NCI-H2081 treated with DMSO at 0.1 percent for 48 hours (cell line): ENCODE measurements at places on chromosomes 2 and 18.

DNA sequence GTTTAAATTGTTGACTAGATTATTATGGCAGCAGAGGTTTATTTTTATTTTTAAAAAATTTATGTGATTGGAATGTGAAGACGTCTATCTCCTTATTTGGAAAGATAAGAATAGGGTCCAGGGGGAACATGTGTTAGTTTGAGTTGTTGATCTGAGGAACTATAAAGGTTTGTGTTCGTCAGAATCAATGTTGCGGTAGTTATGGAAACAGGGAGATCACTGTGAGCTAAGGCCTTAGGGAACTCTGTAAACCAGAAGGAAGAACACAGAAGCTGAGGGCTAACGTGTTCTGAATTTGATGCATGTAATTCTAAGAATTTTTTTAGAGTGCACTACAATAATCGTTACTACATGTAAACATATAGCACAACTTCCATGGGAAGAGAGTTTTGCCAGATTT lies 168.5 kb upstream of the ZSWIM2 start:
- no peak for DNase-seq

DNA sequence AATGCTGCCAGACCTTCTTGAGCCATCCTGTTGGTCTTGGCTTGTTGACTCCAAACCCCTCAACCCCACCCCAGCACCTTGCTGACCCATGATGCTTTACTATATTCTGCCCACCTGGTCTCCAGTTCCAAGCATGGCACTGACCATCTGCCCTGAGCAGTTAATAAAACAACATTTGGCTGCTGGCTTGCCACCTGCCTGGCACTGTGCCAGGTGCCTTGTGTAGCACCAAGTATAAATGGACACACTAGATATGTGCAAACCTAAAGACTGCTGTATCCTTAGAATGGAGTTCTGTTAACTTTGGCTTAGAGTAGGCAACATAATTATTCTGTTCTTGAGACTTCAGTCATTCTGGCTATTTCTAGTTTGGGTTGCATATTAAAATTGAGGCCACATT lies 91.4 kb downstream of the ACSL3 start:
- no peak for DNase-seq

DNA sequence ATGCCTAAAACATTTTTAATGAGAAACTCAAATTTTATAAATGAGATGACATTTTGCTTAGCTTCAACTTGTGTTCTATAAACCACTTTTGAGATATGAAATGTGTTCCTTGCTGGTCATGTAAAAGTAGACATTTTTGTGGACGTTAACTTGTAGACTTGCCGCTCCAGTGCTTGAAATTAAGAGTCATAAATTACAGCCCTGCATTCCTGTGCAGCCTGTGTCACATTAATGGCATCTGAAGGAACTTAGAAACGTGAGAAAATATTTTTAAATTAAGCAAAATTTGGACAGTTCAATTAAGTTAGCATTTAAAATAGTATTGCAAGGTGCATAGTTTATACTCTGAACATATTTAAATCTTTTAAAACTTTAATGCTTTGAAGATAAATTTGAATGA lies 98.3 kb upstream of the LDLRAD4 start:
- DNase-seq, result no peak

GRCh38 chr2:206471524-206472062 lies 28.3 kb downstream of the ADAM23 start:
- no peak for DNase-seq

- no peak for DNase-seq
Observed at GRCh38 chr2:228646061-228646460, 464.6 kb upstream of the SPHKAP start.

- DNase-seq, result no peak
Observed at GRCh38 chr18:33682436-33682835, 104.4 kb downstream of the ASXL3 start.

DNA sequence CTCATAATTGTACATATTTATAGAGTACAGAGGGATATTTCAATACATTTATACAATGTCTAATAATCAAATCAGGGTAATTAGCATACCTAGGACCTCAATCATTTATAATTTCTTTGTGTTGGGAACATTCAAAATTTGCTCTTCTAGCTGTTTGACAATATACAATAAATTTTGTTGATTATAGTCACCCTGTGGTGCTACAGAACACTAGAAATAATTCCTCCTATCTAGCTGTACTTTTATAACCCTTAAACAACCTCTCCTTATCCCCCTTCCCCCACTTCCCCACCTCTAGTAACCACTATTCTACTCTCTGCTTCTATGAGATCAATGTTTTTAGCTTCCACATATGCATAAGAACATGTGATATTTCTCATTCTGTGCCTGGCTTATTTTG lies 328.4 kb upstream of the RBMS1 start:
- DNase-seq, result no peak

GRCh38 chr2:620471-621302 lies 56.5 kb downstream of the TMEM18 start:
- no peak for DNase-seq

DNA sequence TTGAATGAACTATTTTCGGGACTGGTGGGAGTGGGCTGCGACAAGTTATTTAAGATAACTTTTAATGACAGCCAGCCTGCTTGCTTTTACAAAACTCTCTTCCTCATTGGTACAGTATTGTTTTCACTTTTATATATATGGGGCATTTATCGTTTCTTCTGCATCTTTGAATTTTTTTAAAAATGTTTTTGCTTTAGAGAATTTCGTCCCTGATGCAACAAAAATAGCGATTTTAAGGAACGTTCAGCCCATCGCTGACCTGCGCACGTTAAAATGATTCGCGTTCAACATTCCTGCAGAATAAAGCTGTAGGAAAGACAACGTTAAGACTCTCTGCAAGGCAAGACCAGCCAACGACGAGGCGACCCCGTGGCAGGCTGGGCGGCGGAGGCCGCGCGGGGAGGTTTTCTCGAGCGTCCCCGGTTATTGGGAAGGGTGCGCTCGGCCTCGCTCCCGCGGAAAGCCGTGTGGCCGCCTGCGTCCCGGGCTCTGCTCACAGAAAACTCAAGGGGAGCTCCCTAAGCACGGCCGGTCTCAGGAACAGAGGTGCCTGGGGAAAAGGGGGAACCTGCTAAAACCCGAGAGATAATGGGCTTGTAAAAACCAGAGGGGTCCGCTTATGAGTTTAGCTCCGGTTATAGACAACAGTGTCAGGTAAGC lies 3.0 kb downstream of the PAX8 start:
- no peak for DNase-seq

GRCh38 chr18:3666526-3667254 lies 216.7 kb downstream of the TGIF1 start:
- no peak for DNase-seq

- no peak for DNase-seq
Observed at GRCh38 chr18:27860701-27861107, 316.2 kb downstream of the CDH2 start.

DNA sequence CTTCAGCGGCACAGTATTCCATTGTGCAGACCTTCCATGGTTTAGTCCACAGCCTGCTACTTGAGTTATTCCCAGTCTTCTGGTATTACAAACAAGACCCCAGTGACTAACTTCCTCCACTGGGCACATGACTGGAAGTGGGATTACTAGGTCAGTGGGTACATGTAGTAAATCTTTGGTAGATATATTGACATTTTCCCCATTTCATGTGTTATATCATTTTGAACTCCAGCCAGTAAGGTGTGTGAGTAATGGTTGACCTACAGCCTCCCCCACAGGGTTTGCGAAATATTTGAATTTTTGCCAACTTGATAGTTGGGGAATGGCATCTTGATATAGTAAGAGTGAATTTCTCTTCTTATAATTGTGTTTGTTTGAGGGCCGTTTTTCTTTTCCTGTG lies 58.8 kb downstream of the RNF144A start:
- DNase-seq, result no peak

DNA sequence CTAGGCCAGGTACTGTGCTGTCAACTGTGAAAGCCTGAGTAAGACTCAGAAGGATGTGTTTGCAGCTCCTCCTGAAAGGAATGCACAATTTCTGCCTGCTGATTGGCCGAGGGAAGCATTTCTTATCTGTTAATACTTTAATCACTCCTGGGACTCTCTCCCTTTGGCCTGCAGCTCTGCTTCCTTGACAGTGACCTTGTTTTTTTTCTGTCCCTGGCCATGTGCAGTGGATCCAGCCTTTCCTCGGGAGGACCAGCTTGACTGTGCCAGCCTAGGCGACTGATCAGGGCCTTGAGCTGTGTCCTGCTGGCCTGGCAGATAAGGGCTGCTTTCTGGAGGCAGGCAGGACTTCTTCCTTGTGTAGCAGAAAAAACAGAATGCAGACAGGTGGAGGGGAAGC lies 10.0 kb downstream of the RNF144A start:
- no peak for DNase-seq
